ENCODE measurements at places on chromosomes 6 and 20.

DNA sequence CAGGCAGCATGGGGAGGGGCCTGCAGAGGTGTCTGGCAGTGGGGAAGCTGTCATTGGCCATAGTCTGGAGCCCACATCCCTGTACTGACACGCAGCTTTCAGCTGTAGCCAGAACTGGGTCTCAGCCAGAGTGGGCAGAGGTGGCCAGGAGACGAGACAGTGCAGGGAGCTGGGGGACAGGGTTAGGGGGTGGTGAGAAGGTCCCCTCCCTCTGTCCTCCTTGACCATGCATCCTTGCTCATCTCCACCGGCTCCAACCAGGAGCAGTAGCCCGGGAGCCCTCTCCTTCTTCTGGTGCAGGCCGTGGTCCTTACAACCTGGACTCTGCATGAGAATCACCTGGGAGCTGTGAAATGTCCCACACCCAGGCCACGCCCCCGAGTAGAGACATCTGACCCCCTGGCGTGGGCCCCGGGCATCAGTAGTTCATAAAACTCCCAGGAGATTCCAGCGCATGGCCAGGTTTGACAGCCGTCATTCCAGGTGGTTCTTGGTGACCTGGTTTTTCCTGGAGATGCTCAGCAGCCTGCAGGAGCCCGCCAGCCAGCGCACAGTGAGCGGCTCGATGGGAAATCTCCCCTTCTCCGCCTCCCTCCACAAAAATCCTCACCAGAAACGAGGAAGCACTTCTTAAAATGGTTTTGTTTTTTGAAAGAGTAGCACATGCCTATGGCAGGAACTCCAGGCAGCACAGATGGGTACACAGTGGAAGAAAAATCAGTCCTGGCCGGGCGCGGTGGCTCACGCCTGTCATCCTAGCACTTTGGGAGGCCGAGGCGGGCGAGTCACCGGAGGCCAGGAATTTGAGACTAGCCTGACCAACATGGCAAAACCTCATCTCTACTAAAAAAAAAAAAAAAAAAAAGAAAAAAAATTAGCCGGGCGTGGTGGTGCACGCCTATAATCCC lies 56.2 kb downstream of the ADNP start:
- no peak for DNase-seq

DNA sequence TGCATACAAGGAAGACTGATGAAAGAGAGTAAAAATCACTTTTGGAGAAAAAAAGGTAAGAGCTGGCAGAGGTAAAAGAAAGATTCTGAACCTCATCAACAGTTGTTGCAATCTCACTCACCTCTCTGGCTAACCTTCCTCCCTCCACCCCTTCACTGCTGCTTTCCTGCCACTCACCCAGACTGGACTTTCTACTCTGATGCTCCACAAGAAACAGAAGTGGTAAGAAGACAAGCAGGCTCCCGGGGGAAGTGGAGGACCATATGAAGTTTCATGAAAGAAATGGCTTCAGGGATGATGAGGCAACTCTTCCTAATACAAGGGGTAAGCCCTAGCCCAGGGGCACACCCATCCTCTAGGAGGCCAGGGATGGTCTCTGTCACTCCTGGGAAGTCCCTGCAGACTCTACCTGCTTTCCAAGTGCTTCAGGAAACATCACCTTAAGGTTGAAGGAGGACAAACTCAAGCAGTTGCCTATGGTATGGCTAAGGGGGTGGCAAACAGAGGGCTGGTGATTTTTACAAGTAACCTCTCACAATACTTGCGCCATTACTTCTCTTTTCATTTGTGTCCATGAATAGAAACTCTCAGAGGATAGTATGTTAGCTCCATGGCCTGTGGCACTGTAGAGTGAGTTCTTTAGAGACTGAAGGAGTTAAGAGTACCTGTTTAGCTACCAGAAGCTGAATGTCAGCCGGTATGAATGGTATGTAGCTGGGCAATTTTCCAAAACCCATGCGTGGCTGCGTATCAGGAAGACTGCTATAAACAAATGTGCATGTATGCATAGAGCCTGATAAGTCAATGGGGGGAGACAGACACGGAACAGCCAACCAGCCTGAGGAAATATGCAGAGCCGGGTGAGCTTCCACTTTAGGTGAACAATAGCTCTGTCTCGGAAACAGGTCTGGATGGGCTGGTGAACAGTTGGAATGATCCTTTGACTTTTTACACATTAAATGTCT lies 112.0 kb downstream of the BACH2 start:
- no peak for DNase-seq

- no peak for DNase-seq
These were observed 114.2 kb downstream of the PSMB1 start for GRCh38 chr6:170438861-170439260.

GRCh38 chr6:43193929-43194328 lies 11.9 kb downstream of the CUL9 start:
- DNase-seq, result no peak

DNA sequence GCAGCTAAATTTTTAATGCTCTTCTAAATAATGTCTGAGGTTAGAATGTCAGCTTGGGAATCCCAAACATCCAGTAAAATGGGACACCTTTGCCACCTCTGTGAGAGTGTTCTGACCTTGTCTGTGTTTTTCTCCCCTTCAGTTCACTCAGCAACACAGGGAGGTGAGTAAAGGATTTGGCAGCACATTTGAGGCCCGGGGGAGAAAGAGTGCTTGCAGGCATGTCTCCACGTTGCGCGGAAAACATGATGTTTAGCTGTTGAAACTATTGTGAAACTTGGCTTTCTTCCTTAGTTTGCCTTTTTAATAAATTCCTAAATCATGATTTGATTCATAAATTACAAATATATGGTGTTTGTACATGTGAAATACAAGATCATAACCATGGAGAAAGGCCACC lies 707.8 kb upstream of the FLRT3 start:
- DNase-seq, result no peak

DNA sequence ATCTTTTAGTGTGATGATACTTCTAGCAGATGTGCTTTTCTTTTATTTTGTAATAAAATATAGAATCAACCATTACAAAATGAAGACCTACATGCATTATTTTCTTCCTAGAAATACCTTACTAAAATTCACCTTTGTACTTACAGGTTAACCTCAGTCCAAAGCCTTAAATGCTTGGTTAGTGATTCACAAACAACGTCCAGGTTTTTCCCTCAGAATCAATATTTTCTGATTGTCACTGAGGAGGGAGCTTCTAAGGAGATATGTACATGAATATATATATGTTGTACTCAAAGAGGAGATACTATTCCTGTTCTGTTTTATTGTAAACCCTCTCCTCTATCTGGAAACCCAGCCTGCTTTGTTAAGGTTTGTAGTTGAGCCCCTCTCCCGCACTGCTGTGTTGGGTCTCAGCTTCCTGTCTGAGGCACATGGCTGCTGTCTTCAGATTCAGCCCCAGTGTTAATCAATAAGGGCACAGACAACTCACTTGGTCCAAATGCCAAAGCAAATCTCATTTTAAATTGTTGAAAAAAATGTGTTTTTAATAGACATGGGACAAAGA lies 33.9 kb upstream of the HS3ST5 start:
- no peak for DNase-seq

- no peak for DNase-seq
These were observed 20.4 kb downstream of the UTRN start for GRCh38 chr6:144305567-144305966.

- no peak for DNase-seq
These were observed 7.8 kb upstream of the LCA5 start for GRCh38 chr6:79544939-79545450.

GRCh38 chr20:52812231-52812847 lies 159.8 kb upstream of the TSHZ2 start:
- DNase-seq, result no peak

GRCh38 chr20:37284691-37285161 lies 4.7 kb upstream of the MANBAL start:
- DNase-seq, result no peak

- no peak for DNase-seq
These were observed 61.0 kb downstream of the KIF6 start for GRCh38 chr6:39664173-39664572.

DNA sequence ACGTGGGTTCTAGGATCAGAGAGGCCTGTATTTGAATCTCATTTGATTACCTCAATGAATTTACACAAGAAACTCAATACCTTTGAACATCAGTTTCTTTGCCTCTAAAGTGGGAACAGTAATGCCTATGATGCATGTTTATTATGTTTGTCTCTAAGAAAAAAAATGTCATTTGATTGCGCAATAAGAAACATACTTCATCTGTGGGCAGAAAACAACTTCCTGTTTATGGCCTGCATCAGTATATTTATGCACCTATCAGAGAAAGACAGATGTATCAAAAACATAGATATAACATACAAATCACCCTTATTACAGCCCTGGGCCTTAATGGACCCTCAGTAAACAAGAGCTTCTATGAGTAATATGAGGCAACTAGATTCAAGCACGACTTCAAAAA lies 516.4 kb upstream of the ARID1B start:
- no peak for DNase-seq
